ENCODE measurements at places on chromosomes 5 and 9.

DNA sequence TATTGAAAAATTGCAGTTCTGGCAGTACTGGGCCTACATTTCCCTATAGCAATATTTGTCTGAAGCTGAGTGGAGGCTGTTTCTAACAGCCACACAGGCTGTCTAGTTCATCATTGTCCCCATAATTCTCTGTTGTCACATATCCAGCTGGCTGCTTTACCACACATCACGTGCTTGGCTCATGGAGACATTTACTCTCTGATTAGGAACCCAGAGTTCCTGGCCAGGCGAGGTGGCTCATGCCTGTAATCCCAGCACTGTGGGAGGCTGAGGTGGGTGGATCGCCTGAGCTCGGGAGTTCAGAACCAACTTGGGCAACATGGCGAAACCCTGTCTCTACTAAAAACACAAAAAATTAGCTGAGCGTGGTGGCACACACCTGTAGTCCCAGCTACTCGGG lies 81.4 kb downstream of the PGM5 start:
- DNase-seq: no peak

DNA sequence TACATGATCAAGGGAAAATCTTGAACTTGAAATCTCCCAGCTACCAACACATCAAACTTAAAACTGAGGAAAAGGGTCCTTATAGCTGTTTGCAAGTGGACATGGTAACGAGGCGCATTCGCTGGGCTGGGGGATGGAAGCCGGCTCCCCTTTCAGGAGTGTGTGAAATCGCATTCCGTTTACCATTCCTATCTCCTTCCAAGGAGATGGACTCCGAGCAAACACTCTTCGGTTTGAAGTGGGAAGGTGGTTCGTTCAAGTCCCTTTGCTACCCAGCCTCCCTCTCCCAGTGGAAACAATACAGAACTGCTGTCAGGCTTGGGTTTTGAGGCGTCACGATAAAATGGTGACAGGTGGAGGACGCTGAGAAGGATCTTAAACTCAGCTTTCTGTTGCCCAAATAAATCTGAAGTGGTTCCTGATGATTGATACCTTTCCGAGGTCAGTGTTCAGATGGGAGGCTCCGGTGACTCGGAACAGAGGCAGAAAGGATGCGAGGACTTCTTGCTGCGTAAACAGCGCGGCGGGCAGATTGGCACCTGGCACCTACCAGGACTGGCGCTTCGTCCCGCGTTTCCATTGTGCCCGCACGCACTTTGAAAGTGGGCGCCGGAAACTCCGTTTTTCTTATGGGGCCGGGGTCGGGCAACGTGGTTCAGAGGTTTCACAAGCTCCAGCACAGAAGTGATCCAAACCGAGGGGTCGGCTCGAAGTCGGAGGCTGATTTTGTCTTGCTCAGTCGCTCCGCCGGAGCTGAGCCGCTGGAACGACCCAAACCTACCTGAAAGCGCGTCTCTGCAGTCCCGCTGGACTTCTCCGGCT lies 7.0 kb downstream of the MSX2 start:
- no peak for DNase-seq

GRCh38 chr5:173473288-173473687 lies 143.2 kb downstream of the BOD1 start:
- DNase-seq: no peak

DNA sequence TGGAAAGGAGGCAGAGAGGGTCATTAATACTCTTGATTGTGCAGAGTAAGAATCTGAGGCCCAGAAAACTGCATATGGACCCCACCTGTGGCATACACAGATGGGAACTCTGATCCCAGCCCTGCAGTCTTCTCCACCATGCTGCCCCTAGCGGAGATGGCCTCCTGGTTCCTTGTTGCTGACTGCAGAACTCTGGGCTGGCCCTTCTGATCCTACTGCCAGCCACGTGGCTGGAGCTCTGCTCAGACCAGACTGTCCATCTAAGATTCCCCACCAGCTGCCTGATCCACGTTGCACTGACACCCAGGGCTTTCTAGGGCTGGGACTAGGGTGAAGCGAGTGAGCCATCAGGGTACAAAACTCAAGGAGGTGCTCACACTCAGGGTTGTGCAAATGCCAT lies 245.7 kb upstream of the NR4A3 start:
- DNase-seq: no peak
